Activated B cell treated with CpG ODN at 0.5 μM for 24 hours (primary cell): ENCODE measurements at places on chromosomes 2 and 18.

DNA sequence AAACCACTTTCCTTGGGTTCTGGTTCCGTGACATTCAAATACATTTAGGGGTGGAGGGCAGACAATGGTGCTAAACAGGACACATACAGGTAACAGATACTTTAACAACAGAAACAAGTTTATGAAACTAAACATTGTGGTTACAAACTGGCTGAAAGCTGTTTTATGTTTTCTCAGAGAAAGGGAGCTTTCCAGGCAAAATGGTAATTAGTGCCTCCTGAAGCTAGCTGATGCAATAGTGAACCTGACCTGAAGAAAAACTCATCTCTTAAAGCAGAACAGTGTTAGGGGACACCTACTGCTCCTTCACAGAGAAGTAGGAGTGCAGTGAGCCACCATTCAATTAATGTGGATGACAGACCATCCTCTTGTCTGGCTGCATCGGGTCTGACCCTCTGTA, 138.9 kb downstream of the CCDC148 start:
- no peak for DNase-seq

DNA sequence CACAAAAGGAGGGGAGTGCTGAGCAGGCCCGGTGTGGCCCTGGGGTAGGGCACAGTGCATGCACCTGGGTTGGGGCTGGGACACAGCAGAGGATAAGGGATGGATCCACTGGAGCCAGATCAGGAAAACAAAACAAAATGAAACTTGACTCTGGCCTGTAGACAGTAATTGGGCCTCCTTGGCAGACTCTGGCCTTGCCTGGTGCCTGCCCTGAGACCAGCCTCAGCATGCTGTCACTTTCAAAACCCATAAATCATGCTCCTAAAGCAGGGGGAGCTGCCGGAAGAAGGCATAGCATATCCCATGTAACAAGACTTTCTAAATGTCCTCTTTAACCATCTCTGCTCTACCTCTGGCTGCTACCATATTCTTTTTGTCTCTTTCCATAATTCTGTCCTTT, 61.1 kb upstream of the IGFBP5 start:
- no peak for DNase-seq

- no peak for DNase-seq
Measured at GRCh38 chr2:191791953-191792560, 54.8 kb downstream of the CAVIN2 start.

GRCh38 chr2:127650785-127651380, 4.9 kb downstream of the GPR17 start:
- no peak for DNase-seq

GRCh38 chr2:22690096-22690495, 694.9 kb upstream of the KLHL29 start:
- no peak for DNase-seq

- no peak for DNase-seq
Measured at GRCh38 chr18:9283791-9284190, 50.8 kb upstream of the TWSG1 start.

DNA sequence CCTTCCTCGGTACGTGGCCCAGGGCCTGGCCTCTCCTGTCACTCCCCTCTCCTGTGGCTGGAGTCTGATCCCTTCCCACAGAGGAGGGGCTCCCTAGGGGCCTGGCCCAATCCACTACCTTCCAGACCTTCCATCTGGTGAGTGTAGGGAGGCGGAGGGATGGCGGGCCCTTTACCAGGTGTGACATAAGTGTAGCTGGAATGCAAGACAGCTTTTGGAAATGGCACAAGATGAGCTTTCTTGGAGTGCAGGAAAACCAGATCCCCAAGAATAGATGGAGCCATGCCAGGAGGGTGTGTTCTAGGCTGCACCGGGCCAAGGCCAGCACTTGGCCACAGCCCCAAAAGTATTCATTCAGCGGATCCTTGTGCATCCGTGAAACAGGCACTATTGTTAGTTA, 30.1 kb downstream of the IGFBP5 start:
- DNase-seq: no peak
